ENCODE measurements at places on chromosomes 13 and 19.

DNA sequence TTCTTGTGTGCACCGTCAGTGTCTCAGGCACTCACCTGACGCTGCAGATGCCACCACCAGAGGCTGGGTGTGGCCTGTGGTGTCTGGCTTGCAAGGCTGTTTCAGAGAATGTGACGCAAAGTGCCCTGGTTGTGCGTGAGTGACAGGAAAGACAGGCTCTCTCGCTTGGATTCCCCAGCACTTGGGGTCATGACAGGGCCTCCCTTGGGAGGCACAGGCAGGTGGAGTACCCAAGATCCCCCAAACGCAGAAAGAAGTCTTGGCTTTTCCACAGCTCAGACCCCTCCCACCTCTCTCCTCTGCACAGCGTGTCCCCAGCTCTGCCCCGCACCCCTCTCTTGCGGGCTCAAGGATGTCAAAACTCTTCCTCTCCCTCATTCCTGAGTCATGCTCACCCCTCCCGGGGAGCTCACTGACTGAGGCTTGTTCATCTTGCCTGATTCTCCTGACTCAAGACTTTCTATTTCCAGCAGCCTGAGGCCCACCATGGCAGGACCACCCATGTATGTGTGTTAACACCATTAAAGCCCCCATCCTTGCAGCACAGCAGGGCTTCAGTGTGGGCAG is 21.0 kb downstream of the DHX34 start:
- no peak for DNase-seq

GRCh38 chr13:91375116-91375729 is 23.2 kb upstream of the GPC5 start:
- no peak for DNase-seq

- no peak for DNase-seq
These were observed 77.7 kb upstream of the MYO16 start for GRCh38 chr13:108551674-108552073.

DNA sequence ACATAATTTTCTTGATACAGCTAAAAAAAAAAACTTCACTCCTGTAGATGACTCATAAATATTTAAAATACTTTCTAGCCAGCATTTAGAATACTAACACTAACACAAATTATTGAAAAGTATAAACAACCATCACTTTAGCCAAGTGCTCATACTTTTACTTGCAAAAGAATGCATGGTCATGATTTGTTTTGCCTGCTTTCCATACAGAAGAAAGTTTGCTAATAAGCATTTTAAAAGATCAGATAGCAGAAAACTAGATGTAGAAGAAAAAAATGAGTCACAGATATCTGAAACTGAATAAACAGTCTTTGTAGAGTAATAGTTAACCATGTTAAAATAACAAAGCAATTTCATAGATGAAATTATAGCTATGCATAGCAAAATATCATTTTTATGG is 2280.4 kb upstream of the PCDH20 start:
- no peak for DNase-seq

- DNase-seq, result no peak
These were observed 94.7 kb upstream of the RAP2A start for GRCh38 chr13:97339019-97339987.

DNA sequence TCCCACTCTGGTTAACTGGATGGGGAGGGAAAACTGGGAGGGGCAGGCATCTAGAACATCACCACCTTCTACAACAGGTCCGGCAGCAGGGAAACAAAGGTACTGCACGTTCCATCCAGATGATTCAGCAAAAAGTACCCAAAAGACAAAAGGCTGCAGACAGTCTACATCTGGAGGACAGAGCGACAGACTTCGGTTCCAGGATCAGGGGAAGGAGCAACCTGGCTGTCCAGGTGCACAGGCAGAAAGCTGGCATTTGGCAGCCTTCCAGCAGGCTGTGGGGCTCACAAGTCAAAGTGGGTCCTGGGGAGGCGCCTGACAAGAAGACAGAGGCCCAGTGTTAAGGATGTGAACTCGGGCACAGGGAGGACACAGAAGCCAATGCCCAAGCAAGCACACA is 202.9 kb downstream of the SUCLA2 start:
- DNase-seq, result no peak

DNA sequence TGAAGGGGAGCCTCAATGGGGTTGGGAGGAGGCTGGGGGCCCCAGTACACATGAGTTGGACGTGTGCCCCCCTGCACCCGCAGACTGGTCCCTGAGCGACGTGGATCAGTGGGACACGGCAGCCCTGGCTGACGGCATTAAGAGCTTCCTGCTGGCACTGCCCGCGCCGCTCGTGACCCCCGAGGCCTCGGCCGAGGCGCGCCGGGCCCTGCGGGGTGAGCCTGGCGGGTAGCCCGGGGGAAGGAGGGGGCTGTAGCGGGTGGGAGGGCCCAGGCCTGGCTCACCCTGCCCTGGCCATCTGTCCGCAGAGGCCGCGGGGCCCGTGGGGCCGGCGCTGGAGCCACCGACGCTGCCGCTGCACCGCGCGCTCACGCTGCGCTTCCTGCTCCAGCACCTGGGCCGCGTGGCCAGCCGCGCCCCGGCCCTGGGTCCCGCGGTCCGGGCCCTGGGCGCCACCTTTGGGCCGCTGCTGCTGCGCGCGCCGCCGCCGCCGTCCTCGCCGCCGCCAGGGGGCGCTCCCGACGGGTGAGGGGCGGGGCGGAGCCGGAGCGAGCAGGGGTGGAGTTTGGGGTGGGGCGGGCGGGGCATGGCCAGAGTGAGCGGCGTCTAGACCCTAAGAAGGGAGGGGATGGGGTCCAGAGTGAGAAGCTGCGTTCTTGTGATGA is 8.1 kb downstream of the PIK3R2 start:
- peak; percentile 59 for DNase-seq

DNA sequence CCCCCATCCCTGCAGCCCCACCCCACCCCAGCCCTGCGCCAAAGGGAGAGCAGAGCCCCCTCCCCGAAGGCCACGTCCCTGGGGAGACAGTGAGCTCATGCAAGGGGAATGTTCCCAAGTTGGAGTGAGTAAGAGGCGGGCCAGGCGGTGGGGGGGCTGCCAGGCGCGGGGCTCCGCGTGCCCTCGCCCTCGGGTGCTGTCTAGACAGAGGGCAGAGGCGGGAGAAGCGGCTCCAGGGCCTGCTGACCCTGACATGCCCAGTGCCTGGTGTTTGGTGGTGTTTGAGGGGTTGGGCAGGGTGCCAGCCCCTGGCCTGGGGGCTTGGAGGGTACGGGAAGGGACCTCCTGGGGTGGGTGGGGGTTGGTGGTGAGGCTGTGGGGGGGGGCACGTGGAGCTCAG is 1.0 kb downstream of the FSTL3 start:
- no peak for DNase-seq

- DNase-seq, result no peak
These were observed 472.1 kb downstream of the DIAPH3 start for GRCh38 chr13:59691501-59692066.

DNA sequence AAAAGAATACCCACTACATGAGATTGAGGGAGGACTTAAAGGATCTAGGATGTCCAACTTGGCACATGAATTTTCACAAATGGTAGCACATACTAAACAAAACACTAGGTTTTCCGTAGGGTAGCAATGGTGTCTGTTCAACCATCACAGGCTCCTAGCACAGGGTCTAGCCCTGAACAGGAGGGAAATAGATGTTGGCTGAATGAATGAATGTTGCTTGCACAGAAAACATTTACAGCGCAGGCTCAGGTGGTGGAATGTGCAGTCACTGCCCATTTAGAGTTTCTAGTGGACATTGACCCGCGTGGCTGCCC is 1.9 kb upstream of the MYCBP2 start:
- DNase-seq, result no peak

- no peak for DNase-seq
These were observed 17.4 kb downstream of the PIP5K1C start for GRCh38 chr19:3682741-3683404.

DNA sequence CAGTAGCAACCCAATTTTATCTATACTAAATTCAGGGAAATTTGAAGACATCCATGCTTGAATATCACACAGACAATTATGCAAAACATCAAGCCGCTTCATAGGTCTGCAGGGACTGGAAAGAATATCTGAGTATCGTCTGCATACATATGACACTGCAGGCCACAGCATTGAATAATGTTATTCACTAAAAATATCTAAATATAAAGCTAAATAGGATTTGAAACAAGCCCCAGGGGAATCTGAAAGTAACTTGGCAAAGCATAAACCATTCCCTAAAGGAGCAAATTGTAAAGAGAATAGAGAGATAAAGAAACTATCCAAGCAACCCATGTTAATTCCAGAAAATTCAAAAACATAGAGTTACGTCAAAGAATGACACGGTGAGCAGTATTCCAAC is 1251.0 kb downstream of the PCDH17 start:
- no peak for DNase-seq

DNA sequence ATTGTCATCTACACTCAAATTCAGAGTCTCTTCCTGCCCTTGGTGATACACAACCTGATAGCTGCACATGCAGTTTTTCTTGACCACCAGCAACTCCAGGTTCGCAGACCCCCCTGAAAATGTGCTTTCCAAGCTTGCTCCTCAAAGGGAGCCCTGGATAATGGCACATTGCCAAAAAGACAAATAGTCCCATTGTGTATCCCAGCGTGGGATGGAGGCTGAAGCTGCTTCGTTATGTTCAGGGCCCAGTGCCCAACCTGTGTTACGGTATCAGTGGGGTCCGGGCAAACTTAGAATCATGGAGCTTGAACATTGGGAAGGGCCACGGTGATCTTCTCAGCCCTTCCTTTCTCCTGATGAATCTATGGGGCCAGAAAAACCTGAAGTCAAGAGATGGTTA is 173.0 kb downstream of the TEX29 start:
- DNase-seq, result no peak

DNA sequence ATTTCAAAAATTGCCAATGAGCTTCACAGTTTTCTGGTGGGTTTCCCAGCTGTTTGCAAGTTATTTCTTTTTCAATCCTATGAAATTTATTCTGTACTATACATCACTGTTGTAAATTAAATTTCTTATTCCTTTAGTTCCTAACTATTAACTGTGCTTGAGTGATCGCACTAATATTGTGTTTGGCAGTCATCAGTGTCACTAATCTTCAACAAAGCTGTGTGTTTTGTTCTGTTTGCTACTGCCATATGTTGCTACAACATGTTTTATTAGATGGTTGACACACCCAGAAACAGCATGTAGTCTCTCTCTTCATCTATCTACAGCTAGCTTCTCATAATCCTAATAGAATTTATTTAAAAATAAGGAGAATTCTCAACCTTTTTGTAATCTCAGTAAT is 453.6 kb upstream of the PRR20A start:
- no peak for DNase-seq

- no peak for DNase-seq
These were observed 21.5 kb upstream of the SDHAF1 start for GRCh38 chr19:35973487-35973886.

GRCh38 chr13:46621133-46621532 is 68.2 kb downstream of the LRCH1 start:
- no peak for DNase-seq

- no peak for DNase-seq
These were observed 77.0 kb downstream of the LRRC63 start for GRCh38 chr13:46288570-46289259.

GRCh38 chr19:48372904-48373303 is 8.7 kb downstream of the SYNGR4 start:
- DNase-seq, result no peak

- no peak for DNase-seq
These were observed 7.4 kb downstream of the EID2B start for GRCh38 chr19:39525205-39525604.

DNA sequence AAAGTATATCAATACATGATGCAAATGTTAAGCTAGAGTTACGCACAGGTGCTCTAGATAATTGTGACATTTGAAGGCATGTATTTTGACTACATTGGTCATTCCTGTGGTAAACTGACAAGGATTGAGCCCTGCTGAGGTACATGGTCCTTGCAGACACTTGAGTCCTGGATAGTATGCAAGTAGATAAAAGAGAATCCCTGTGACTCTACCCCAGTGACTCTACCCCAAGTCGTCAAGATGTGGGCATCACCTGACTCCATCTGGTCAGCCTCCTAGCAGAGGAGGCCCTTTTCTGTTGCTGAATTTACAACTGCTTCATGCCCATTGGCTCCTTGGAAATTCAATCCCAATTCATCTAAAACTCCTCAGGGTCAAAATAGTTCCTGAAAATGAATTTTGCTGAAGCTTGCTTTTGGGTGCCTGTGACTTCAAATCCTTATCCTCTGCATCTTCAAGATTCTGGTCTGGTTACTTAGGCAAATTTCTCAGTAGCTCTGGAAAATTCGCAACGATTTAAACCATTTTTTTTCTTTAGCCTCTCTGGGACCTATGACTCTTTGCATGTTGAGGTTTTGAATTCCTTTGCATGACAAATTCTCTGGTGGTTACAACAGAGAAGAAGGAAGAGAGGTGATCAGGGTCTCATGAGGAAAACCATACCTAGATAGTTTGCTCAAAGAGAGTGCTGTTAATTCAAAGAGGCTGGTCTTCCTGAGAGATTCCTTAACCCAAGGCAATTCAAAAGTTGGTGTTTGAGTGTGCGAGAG is 422.1 kb downstream of the FGF9 start:
- no peak for DNase-seq

Measured in nucleus accumbens (tissue), 56 donors.